ENCODE measurements at places on chromosomes 3 and 15.

DNA sequence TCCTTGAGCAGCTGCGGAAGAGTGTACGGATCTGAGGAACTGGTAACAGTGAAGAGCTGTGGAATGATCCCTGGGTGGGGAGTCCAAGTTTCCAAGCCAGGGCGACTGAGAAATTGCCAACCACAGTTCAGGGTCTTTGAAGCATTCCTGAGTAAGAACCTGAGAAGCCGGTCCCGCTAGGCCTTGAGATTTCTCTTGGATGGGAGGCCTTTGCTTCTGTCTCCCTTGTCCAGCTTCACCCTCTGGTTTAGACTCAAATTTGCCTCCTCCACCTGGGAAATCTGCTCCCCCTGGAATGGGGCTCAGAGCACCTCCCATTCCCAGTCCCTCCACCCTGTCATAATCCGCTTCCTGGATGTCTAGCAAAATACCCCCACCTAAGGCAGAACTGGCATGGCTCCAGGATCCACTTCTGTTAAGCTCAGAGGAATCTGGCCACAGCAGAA, 127.7 kb upstream of the DLG1 start:
- DNase-seq: no peak

- DNase-seq: no peak
Observed at GRCh38 chr3:128317101-128317697, 149.5 kb downstream of the DNAJB8 start.

DNA sequence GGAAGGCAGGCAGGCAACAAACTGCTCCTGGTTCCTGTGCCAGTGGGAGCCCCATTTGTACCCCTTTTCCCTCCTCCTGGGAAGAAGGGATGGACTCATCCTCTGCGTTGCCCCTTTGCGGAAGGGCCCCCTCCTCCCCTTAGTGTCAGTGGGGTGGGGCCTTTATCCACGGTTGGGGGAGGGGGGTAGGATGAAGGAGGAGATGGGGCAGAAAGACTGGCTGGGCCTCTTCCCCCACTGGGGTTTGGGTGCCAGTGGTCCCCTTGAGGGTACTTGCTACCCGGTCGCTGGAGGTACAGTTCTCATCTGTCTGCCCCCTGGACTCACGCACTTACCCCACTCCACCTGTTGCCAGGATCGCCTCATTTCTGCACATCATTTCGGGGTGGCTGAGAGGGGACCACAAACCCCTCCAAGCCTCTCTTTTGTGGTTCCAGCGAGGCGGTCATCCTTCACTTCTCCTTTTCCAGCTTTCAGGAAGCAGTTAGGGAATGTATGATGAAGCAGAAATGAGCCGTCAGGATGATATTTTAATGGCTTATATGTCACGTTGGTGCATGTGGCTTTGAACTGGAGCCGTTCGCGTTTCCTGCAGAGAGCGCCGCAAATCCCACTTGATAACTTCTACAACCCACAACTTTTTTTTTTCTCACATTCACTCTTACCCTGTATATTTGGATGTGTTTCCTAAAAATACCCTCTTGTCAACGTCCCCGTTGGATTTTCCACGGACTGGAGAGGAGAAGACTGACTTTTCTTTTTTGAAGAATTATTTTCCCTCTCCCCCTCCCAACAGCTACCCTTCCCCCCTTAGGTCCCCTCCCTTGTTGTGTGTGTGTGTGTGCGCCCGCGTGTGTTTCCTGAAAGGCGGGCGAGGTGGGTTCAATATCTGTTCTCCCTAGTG, at the start of gene ZIC4:
Gene ZIC4, minus strand, starts transcription at position 516 of the 904 bp plus-strand sequence. CDS start 3,746 bp downstream, outside the sequence.
- DNase-seq: no peak

DNA sequence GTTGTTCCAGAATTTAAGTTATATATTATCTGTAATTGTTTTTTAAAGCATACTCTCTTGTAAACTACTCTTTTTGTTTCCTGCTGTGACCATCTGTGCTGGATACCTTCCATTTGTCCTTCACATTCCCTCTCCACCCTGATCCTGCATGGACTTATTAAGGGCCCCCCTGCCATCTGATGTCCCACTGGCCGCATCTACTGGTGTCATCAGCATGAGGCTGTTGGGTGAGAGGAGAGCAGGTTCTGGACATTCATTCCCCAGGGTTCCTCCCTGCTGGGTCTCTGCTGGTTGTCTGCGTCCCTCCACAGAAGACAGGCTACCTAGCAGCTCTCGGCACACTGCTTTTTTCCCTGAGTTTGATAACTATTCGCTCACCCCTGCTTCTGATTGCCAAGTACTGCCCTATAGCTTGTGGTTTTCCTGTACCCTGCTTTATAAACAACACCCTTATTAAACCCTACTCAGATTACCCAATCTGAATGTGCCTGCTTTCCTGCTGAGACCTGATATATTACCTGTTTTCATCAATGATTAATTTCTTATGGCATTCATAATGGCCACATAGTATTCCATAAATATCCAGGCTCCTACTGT, 7.7 kb downstream of the CMTM8 start:
- DNase-seq: no peak

DNA sequence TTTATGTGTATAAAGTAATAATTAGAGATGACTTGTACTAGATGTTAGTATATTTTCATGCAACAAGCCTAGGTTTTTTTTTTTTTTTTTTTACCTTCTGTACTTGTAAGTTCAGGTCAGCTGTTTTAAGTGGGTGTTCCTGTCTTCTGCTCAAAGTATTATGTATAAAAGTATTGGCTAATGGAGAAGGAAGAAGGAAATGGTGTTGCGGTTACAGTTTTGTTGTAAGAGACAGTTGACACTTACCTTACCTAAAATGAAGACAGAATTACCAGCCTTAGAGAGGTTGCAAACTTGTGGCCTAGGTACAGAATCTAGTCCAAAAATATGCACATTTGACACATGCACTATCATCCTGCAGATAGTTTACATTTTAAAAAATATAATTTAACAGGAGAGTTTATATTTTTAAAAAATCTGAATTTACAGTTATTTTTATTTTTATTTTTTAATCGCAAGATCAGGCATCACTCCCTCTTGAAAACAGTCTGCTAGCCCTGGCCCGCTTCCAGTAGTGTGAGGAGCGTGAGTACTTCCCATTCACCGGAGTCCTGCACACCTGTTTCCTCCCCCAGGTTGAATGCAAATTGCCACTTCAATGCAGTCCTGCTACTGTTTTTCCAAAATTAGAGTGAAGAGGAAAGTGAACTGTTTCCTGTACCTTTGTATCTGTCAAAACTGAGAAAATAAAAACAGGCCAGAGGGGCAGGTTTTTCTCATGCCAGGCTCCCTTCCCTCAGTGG, 224.3 kb upstream of the SOX2 start:
- no peak for DNase-seq

DNA sequence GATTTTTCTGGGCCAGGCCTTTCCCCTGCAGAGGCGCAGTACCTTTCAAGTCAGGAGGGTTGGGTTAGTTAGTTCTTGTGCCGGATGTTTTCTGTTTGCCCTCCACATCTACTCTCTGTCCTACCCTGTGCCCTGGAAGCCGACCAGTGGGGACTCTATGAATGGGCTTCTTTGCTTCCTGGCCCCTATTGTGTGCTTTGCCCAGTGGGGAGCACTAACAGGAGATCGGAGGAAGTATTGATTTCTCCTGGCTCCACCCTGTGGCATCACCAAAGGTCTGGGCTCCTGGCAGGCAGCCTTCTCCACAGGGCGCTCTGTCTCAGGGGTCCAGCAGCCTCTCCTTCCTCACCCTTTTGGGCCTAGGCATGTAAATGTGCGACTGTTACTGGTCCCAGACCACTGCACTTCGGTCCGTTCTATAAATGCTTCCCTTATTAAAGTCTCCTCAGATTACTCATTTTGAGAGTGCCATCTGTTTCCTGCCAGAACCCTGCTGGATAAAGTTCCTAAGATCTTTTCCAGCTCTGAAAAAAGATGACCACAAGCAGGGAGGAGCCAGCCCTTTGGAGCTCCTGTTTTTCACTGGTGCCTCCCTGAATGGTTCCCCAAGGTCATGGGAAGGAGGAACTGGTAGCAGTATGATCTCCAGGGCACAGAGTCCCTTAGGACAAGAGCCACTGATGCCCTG, 44.5 kb downstream of the CTDSPL start:
- DNase-seq: no peak

GRCh38 chr15:92614301-92614700, 41.3 kb downstream of the FAM174B start:
- DNase-seq: no peak

GRCh38 chr15:40128766-40129660, 20.3 kb upstream of the BMF start:
- DNase-seq: peak; percentile 17

DNA sequence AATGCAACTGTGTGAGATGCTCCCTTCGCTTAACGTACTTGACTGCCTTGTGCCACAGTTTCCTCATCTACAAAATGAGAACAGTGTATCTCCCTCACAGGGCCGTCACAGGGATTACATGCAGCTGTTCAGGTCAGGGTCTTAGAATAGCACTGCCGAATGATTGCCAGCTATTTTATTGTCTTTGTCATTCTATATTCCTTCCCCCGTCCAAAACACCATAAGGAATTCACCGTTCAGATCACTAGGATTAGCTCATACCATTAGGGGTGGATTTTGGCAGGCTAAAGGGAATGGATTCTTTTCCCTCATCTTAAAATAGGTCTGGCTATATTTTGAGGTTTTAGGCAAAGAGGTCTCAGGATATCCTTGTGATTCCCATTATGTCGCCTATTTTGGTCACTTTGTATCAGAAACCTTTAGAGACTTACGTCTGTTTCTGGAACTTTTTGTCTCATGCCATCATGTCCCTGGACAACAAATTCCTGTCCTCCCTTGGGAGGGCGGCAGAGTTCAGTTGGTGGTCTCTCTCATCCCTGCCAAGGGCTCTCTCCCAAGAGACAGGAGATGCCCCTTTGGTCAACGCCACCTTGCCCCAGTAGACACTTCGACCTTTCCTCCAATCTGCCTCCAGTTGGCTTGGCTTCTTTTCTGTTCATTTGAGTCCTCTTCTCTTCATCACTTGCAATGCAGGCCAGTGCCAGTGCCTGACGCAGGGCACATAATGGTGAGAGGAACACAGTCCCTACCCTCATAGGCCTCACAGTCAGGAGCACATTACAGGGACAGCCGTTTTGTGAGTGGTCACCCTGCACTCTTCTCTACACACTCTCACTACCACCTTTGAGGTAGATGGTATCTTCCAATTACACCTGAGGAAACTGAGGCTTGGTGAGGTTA, 171.6 kb upstream of the BHLHE40 start:
- no peak for DNase-seq

DNA sequence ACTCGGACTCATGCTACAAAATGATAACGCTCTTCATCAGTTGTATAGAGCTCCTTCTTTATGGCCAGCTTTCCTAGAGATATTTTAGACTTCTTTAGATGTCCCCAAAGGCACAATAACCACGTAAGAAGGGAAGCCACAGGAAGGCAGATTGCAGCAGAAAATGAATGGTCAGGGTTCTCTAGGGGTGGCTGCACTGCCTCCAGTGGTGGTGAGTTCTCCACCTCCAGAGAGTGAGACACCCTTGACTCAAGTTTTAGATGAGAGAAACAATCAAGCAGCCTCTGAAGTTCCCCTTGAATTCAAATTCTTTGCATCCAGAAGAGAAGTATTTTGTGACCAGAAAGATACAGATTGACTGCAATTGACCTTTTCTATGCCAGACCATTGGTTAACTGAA, 191.5 kb downstream of the TP63 start:
- DNase-seq: no peak

DNA sequence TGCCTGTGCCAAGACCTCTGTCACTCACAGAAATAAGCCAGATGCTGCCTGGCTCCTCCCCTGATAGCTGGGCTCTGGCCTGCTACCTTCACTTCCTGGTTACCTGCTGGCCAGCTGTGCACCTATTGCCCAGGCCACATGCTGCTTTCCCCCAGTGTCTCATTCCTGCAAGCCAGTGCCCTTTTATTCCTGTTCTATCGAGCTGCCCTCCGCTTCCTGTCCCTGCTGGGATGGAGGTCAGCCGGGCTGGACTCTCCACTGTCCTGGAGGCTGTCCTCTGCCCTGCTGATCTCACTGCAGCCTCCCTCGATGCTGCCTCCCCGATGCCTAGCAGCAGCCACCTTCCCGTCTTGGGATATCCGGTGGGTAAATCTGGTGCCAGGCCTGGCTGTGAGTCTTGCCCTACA, 37.0 kb upstream of the SNRPA1 start:
- DNase-seq: no peak

- DNase-seq: no peak
Observed at GRCh38 chr3:47019201-47019600, 39.7 kb downstream of the NBEAL2 start.

DNA sequence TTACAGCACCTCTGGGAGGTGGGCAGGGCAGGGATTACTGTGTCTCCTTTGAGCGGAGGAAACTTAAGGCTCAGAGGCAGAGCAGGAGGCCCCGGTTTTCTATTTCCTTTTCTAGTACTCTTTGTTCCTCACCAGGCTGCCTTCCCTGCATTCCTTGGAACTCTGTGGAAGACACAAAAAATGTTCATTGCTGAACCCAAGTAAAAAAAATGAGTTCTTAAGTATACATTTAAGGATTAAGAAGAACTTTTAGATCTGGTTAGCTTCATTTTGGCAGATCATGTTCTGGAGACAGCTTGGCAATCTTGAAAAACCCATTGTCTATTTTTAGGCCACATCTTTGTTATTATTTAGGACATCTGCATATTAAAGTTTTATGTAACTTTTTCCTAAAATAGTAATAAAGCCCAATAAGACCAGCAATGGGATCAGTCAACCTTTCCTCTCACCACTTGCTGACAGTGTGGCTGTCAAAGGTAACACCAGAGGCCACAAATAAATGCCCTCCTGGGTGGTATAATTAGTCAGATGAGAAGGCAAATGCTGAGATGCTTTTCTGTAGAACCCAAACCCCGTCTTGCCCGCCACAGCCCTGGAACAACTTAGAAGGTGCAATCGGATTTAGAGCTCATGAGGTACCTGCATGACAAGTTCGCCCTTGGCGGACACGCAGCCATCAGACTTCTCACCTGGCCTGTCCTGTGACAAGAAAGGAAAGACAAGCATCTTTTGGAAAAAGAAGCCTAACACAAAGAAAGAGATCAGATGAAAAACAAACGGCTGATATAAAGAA, 97.2 kb downstream of the DGKG start:
- DNase-seq: no peak

- DNase-seq: no peak
Observed at GRCh38 chr3:113374078-113374477, 67.2 kb downstream of the CFAP44 start.

DNA sequence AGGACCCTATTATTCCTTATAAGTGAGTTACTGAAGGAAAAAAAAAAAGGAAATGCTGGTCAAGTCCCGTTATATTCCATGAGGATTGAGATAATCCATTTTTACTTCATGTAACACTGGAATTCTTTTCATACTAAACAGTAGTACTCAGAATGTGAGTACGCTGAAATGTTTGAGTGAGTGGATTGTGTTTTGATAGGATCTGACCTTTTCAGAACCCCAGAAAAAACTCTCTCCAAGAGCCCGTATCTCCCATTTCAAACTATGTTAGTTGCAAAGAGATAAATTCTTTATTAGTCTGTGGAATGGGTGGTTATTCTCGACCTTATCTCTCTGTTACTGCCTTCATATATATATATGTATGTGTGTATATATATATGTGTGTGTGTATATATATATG, 2.5 kb upstream of the LPP start:
- no peak for DNase-seq

DNA sequence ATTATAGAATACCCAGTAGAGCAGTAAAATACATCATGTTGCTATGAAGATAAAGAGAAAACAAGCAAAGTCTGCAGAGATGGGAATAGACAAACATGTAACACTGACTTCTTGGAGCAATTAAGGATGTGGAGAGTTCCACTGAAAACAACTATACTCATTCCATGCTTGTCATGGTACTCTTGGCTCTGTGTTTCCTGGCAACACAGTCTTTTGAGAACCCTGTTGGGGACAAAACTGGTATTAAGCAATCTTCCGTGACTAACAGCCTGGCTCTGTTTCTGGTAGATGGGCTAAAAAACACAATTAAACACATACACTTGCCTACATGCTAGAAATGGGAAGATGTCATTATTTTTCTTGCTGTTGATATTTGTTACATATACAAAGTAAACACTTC, 1212.3 kb upstream of the GBE1 start:
- DNase-seq: no peak
